Stimulated activated naive CD8-positive, alpha-beta T cell treated with anti-CD3 and anti-CD28 coated beads, Interleukin-15, Interleukin-2, amounts not matched to agents 100 U/mL and 50 U/mL, for 24 hours (primary cell): ENCODE measurements at places on chromosomes 1 and 21.

DNA sequence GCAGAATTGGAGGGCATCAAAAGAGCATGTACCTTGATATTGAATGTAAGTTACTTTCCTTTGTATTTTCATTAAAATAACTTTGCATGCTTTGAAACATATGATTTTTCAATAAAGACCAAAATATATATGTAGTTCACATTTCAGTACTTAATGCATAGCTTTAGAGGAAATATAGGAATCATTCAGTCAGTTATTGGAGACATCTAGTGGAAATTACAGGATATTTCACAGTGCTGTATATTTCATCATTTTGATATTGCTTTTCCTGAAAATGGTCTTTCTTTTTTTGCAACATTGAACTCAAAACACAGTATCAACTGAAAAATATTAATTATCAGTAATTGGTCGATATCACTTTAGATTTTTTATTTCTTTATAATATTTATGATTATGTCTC is 375.8 kb downstream of the NCAM2 start:
- no peak for DNase-seq

DNA sequence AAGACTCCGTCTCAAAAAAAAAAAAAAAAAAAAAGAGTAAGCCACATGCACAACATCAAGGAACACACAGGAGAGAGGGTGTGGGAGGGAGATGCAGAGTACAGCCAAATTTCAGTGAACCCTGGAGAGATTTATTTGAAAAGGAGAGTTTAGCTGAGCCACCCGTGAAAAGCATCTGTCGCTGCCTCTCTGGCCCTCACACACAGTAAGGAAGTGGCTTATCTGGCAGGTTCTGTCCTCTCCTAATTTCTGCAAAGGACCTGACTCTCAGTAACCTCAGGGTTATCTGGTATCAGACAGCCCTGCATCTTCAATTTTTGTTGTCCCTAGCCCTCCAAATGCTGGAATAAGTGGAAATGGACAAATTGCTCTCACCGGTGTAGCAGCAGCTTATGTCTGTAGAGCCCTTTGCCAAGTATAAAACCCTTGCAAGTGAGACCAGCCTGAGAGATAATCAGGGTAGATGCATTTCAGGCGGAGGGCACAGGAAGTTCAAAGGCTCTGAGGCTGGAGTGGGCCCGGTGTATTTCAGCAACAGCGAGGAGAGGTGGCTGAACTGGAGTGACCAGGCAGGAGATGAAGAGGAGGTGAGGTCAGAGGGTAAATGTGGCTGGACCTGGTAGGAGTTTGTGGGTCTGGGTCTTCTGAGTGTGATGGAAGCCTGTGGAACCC is 16.7 kb upstream of the IL10RB start:
- DNase-seq = no peak

GRCh38 chr21:40200126-40200525 is 332.9 kb downstream of the PCP4 start:
- no peak for DNase-seq

GRCh38 chr1:19000065-19000464 is 43.6 kb upstream of the IFFO2 start:
- DNase-seq = no peak

DNA sequence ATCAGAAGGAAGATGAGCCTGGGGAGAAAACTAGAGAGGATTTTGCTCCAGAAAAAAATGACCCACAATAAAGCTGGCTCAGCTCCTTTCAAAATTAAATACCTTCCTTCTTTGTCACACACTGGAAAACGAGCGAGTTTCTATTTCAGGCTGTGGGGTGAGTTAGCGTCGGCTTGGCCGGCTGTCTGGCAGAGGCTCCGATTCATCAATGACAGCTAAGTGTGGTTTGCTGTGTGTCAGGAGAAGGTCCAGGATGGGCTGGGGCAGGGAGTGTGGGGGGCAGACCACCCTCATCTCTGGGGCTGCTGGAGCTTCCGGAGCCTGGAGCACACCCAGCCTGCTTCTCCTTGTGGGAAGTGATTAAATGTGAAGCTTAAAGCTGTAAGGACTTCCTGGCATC is 120.2 kb downstream of the ETS2 start:
- no peak for DNase-seq

DNA sequence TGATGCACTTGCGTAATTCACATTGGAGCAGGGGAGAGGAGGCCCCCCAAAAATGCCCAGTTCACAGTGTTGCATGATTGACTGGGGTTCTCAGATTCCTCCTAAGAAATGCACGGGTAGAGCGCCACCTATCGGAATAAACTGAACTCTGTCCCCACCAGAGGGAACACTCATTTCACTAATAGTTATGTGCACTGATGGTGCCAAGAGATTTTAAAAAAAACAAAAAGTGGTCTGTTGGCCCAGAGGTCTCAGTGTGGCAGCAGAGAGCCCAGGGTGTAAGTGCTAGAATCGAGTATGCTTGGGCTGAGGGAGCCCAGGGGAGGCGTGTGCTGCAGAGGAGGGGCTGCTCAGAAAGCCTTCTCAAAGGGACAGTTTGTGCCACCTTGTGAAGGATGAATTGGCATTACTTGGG is 6.9 kb downstream of the PINK1 start:
- peak; percentile 63 for DNase-seq

GRCh38 chr21:38159355-38159754 is 97.4 kb upstream of the KCNJ15 start:
- DNase-seq = peak; percentile 62

DNA sequence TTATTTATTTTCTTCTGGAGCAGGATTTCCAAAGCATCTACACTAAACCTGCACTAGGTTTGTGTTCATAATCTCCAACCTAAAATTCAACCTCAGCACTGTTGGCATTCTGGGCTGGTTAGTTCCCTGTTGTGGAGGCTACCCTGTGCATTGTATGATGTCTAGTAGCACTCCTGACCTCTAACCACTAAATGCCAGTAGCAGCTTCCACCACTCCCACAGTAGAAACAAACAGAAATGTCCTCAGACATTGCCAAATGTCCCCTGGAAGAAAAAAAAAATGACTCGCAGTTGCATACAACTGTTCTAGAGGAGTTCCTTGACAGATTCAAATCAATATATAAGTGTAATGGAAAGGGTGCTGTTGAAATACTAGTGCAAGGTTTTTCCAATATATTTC is 18.9 kb downstream of the GRIK1 start:
- DNase-seq = no peak
